ENCODE measurements at places on chromosomes 16 and 17.

DNA sequence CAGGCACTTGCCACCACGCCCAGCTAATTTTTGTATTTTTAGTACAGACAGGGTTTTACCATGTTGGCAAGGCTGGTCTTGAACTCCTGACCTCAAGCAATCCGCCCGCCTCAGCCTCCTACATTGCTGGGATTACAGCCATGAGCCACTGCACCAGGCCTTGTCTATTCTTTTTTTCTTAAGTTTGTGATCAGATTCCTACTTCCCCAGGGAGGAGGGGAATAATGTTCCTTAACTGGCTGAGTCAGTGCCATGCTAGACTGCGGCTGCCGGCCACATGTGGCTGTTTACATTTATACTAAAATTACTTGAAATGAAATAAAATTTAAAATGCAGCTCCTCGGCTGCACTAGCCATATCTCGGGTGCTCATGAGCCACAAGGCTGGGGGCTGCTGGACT is 27.8 kb upstream of the USP36 start:
- DNase-seq: no peak

DNA sequence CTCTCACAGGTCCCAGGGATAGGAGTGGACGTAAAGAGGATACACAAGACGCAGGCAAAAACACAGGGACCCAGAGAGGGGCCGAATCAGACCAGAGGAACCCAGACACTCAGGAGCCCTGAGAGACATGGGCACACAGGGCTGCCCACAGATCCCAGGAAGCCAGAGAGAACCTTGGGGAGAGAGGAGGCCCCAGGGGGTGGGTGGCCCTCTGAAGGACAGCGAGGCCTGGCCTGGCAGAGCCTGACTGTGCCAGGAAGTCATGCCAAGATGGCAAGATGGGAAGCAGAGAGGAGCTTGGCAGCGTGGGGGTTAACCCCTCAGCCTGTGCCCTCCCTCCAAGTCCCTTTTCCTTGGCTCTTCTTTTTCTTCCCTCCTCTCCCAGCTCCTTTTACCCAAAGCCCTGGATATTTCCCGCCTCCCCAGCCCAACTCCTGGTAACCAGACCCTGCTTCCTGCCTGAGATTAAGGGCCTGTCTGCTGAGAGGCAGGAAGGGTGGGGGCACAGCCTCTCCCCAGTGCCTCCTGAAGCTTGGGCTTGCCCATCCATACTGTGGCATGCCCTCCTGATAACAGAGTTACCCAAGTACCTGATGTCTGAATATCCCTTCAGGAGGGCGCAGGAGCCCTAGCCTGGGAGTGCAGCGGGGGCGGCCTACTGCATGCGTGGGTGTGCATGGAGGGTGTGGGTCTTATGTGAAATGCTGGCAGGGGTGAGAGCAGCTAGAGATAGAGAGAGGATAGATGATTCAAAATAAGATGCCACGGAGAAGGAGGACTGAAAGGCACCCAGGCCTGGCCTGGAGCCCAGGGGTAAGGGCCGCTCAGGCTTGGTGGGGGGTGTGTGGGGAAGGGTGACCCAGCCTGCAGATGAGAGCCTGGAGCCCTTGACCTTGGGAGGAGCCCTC is 6.0 kb upstream of the TBX21 start:
- no peak for DNase-seq

DNA sequence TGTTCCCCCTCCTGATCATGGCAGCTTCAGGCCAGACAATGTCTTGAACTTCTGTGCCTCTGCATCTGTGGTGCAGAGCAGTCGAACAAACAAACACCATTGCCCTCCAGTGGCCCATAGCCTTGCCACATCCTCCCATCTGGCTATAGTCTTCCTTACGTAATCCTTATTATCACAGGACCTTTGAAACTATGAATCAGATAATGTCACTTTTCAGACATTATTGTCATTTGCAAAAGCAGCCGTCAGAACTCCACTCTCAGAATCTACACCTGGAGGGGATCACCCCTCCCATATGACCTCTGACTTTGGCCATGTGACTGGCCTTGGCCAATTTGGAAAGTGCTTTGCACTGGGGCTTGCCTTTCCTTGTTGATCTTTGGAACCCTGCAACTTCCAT is 387.3 kb downstream of the MAF start:
- DNase-seq: no peak

GRCh38 chr17:49670002-49670401 is 7.9 kb downstream of the SPOP start:
- DNase-seq: no peak

GRCh38 chr16:56269811-56270684 is 78.8 kb downstream of the GNAO1 start:
- DNase-seq: peak; percentile 62

GRCh38 chr16:86294535-86295196 is 215.7 kb upstream of the FOXF1 start:
- no peak for DNase-seq

- no peak for DNase-seq
These were observed 841 bp upstream of the RAB5C start for GRCh38 chr17:42155614-42156045.

DNA sequence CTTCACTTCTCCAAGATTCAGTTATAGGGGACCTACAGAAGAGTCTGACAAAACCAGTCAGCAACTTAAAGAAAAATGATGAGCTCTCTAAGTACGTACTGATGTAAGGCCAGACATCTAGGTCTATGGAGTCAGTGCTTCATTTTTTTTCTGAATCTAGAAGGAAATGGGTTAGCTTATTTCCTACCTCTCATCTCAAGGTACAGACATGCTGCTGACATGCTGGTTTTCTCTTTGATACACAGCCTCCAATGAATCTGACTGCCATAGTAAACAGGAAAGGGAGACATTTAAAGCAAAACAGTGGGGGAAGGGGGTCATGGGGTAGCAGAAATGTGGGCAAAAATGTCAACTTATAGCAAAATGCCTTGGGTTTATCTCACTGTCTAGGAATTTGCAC is 16.4 kb downstream of the CDR2 start:
- DNase-seq: no peak

- DNase-seq: no peak
These were observed 28.3 kb downstream of the STH start for GRCh38 chr17:46027048-46027975.

- no peak for DNase-seq
These were observed 30.0 kb downstream of the WSCD1 start for GRCh38 chr17:6100146-6100545.

DNA sequence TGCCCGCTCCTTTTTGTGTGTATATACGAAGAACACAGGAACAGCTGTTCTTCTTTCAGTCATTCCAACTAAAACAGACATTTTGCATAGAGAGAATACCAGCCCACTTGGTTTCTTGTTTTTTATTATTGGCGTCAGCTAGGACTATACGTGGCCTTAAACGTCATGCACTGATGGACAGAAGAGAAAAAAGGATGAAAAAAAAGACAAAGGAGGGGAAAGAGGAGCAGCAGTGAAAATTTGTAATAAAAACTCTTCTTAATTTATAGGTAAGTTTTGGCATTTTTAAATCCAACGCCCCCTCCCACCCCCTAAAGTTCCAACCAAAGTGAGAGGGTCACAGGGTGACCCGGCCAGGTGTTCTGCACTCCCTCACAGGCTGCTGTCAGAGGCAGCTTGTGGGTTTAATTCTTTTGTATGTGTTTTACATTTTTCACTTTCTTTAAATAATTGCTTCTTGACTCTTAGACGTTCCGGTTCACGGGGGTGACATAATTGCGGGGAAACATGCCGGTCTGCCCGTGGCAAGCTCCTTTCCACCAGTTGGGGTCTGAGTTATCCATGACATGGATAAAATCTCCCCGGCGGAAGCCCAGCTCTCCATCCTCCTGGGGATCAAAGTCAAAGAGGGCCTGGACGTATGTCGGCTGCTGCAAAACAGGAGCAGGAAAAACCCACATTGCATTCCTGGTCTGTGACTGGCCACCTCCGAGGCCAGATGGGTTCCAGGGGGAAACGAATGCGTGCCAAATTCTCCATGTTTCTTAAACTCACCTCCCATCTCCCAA is 30.9 kb upstream of the SLC25A19 start:
- no peak for DNase-seq
